ENCODE measurements at places on chromosomes 12 and 14.

- no peak for DNase-seq
These were observed 201.1 kb downstream of the PPFIA2 start for GRCh38 chr12:81558031-81558430.

GRCh38 chr12:116759783-116760621 lies 21.9 kb downstream of the RNFT2 start:
- DNase-seq: no peak

DNA sequence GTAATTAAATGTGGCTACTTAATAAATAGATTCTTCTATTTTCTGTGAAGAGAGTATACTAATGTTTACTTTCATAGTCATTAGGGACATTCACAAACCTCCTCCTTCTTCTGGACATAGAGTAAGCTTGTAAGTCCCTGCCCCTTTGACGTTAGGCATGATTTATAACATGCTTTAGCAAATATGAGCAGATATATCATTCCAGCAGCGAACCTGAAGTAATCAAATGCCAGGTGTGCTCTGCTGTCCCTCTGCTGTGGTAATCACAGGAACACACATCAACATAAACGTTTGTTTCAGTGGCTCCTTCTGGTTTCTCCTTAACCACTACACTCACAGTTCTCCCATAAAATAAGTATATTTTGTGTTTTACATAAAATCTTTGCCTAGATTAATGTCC lies 961.8 kb downstream of the FLRT2 start:
- no peak for DNase-seq

DNA sequence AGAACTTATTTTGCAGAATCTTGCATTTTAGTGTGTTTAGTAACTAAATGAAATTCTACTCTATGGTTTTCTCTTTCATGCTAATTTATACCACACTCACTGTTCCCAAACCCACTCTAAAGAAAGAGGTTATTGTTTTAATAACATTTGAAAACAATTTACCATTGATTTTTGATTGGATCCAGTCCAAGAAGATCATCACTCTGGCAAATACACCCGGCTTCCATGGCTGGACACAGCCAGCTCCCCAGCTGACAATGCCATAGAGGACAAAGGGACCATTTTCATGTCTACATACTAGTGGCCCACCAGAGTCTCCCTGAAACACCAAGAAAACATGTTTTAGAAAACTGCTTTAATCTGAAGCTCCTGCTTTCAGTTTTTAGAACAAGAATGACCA lies 42.4 kb downstream of the OVCH1 start:
- no peak for DNase-seq

- DNase-seq: peak; percentile 82
These were observed 3.0 kb downstream of the LTBP2 start for GRCh38 chr14:74608959-74609611.

- no peak for DNase-seq
These were observed 31.3 kb upstream of the BCAT1 start for GRCh38 chr12:24979976-24980730.

GRCh38 chr12:10015450-10015849 lies 5.0 kb downstream of the CLEC12B start:
- no peak for DNase-seq

DNA sequence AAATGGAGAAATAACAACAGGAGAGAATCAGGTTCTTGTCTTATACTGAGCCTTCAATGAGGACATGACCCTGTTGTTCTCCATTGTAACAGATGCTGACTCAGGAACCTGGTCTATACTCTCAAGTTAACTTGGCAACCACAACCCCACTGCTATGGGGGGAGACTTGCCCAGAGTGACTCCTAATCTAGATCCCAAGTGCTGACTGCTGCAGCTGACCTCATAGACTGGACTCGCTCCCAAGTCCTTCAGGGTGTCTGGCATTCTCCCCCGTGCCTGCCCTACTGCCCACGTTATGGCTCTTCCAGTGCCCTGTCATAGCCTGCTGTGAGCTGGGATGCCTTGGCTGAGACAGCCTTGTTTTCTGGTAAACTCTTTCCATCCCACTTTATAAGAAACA lies 37.1 kb downstream of the NID2 start:
- DNase-seq: no peak

- no peak for DNase-seq
These were observed 112.1 kb upstream of the OVCH1 start for GRCh38 chr12:29609431-29610215.

- DNase-seq: no peak
These were observed 16.7 kb downstream of the SETD3 start for GRCh38 chr14:99463974-99464373.

Data from stimulated activated CD4-positive, alpha-beta T cell treated with anti-CD3 and anti-CD28 coated beads, Interleukin-1b, Interleukin-23, amount 100 ng/mL, for 1 hour (primary cell).